ENCODE measurements at places on chromosomes 12 and 14.

- DNase-seq, result no peak
These were observed 63.2 kb downstream of the AMN start for GRCh38 chr14:102985665-102986064.

GRCh38 chr12:124484067-124484466 is 83.3 kb downstream of the NCOR2 start:
- DNase-seq, result no peak

DNA sequence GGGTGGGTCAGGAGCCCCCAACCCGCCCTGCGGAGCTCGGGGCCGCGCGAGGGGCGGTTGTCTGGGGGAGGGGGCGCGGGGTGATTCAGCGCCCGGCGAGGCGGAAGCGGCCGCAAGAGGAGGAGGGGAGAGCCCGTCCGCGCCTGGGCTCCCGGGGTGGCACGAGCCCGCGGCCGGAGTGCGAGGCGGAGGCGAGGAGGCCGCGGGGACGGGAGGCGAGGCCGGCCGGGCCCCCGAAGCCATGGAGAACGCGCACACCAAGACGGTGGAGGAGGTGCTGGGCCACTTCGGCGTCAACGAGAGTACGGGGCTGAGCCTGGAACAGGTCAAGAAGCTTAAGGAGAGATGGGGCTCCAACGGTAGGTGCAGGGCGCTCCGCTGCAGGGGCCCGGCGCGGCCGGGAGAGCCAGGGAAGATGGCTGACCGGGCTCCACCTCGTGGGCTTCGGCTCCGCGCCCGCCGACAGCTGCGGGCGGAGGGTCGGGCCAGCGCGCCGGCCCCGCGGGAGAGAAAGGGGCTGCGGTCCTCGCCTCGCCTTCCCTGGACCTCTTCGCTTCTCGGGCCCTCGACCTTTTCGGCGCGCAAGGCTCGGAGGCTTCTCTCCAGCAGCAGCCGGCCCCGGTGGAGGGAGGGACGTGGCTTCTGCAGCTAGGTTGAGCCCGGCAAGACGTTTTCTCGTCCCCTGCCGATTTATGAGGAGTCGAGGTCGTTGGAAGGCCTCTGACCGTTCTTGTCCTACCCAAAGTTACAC is 677 bp downstream of the ATP2A2 start:
- no peak for DNase-seq

GRCh38 chr12:11840366-11840765 is 190.9 kb downstream of the ETV6 start:
- DNase-seq, result no peak

- no peak for DNase-seq
These were observed 1134.4 kb downstream of the GALC start for GRCh38 chr14:86858591-86858990.

DNA sequence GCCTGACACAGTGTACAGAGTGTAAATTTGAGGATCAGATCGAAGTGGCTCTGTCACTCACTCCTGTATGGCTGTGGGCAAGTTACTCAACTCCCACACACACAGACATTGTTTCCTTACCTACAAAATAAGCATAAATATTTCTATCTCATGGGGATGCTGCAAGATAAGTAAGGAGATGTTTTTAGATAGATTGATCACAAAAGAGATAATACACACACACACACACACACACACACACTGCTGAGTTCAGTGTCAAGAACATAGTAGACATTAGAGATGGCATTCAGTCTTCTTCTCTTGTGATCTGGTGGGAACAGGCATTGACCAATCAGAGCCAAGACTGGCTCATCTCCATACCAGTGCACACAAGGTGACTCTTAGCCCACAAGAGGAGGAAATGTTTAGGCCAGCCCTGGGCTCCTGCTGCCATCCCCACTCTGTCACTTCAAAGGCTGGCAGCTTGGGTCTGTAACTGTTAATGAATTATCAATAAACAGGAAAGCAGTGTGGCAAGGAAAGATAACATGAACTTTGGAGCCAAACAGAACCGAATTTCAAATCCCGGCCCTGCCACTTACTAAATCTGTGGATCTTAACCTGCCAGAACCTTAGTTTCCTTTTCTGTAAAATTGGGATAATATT is 3.4 kb upstream of the RNASE8 start:
- DNase-seq, result no peak

- DNase-seq, result no peak
These were observed 9.0 kb downstream of the LGALS3 start for GRCh38 chr14:55138091-55138490.

All from HS-27A (cell line).